ENCODE measurements at places on chromosomes 2 and 18.

DNA sequence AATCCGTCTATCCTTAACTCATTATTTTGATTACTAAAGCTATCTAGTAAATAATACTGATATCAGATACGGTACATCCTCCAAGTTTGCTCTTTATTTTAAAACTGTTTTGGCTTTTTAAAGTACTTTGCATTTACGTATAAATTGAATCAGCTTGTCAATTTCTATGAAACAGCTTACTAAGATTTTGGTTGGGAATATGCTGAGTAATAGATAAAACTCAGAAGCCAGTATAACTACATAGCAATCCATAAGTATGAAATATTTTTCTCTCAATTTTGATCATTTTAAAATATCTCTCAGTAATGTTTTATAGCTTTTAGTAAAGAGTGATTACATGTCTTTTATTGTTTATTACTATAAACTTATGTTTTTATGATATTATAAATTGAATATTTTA, 116.2 kb upstream of the SOX11 start:
- no peak for DNase-seq

DNA sequence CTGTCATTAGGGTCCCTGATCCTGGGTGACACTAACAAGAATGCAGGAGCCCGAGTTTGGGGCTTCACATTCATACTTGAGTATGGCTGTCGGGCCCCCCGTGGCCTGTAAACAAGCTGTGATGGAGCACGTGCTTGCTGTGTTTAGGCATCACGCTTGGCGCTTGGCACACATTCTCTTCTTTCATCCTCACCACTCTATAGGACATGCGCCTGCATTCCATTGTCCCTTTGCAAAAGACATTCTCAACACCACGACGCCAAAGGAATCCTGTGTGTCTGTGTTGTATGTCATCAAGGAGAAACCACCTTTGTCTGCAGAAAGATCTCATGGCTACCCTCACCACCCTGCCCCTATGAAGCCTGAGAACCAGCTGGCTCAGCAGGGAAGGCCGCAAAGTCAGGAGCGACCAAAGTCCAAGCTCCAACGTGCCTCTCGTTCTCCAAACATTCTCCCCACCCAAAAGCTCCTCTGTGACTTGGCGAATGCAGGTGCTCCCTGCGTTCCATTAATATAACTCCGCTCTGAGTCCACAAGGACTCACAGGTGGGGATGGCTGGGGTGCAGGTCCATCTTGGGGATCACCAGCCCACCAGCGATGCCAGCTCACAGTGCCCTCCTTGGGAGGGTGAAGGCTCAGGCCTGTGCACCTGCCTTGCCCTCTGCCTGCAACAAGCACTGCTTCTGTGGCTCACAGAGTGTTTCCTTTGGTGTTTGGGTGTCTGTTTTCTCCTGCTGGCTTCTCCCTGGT, 6.2 kb upstream of the PER2 start:
- DNase-seq, result no peak

- no peak for DNase-seq
These were observed 86.9 kb downstream of the CRACDL start for GRCh38 chr2:98849113-98849512.

- no peak for DNase-seq
These were observed 802.6 kb downstream of the MBD2 start for GRCh38 chr18:53421869-53422268.

- no peak for DNase-seq
These were observed 110.1 kb upstream of the FBXO11 start for GRCh38 chr2:48016225-48017019.
